Effector memory CD8-positive, alpha-beta T cell (primary cell): ENCODE measurements at places on chromosomes 7 and 10.

DNA sequence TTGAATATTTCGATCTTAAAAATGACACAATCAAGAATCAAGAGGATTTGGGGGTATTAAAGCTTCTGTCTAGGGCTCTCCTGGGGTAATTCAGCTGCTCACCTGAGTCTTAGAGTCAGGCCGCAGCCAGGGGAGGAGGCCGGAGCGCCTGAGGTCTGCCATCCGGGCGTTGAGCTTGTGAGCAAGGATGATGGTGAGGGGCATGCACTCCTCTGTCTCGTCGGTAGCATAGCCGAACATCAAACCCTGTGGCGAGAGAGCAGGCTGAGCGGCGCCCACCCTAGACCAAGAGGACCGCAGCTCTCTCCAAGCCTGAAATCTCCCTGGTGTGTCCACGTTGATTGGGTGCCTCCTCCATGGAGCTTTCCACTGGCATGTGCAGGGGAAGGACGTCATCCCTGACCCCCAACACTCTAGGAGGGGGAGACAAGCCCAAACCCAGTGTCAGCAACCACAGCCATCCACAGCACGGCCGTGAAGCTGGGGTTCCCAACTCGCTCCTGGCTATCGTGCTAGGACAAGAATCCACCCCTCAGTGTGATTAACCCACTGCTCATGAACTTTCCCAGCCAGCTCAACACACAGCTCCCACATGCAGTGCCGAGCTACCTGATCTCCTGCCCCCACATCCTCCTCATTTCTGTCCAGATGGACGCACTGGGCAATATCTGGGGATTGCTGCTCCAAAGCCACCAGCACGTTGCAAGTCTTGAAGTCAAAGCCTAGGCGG lies 9.2 kb downstream of the MAT1A start:
- DNase-seq = no peak

- peak; percentile 55 for DNase-seq
Observed at GRCh38 chr10:110356628-110357245, 52.0 kb upstream of the SMNDC1 start.

DNA sequence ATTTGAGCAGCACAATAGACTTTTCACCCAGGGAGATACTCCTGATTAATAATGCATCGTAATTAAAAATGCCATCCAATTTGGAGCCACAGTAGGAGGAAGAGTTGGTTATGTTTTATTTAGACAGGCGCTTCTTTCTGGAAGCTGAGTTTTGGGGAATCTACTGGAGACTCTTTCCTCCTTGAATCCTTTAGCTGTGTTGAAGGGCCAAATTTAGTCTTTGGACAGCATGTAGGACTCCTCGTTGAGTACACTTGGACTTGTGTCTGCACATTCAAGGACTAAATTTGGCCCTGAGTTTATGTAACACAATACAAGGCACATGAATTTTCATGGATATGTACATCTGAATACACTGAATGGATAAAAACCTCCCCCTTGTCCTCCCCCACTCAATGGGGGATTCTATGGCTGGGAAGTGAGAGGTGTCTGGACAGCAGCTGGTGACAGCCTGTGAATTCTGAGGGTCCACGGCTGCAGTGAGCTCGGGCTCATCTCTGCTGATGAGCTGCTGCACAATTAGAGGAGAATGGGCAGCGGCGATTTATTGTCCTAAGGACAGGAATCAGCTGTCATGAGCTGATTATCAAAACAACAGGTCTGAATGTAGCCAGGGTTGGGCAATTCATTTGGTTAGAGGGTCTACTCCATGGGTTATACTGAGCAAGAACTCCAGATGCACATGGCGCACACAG lies 95.2 kb downstream of the PRTFDC1 start:
- no peak for DNase-seq

DNA sequence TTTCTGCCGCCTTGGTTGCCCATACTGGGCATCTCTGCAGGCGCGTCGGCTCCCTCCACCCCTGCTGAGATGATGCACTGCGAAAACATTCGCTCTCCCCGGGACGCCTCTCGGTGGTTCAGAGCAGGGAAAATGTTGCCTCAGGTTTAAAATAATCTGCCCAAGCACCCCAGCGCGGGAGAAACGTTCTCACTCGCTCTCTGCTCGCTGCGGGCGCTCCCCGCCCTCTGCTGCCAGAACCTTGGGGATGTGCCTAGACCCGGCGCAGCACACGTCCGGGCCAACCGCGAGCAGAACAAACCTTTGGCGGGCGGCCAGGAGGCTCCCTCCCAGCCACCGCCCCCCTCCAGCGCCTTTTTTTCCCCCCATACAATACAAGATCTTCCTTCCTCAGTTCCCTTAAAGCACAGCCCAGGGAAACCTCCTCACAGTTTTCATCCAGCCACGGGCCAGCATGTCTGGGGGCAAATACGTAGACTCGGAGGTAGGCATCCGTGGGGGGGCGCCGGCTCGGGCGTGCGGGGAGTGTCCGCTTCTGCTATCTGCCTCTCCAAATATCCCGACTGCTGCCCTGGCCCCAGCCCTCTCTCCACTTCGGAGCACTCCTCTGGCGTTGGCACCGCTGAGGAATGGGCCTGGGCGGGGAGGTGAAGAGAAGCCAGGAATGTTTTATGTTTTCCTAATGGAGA lies at the start of gene CAV1:
CAV1 (plus strand) TSS at position 428 of the 689 bp plus-strand sequence; CDS start at position 455, 27 bp downstream.
- peak; percentile 35 for DNase-seq

DNA sequence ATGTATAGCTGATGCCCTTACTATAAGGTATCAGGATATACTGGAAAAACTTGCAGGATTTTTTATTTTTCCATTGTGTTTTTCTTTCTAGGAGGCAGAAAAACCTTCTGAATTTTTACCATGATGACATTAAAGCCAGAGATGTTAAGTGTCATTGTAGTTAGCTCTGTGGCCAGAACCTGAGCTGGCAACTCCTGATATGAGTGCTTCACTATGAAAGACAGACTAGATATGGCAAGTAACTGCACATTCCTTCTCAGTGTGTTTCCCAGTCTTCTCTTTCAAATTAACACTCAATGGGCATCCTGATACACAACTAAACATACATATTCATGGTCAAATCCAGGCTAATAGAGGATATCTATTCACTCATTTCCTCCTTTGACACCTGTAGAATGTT lies 166.2 kb downstream of the CTTNBP2 start:
- DNase-seq = no peak

DNA sequence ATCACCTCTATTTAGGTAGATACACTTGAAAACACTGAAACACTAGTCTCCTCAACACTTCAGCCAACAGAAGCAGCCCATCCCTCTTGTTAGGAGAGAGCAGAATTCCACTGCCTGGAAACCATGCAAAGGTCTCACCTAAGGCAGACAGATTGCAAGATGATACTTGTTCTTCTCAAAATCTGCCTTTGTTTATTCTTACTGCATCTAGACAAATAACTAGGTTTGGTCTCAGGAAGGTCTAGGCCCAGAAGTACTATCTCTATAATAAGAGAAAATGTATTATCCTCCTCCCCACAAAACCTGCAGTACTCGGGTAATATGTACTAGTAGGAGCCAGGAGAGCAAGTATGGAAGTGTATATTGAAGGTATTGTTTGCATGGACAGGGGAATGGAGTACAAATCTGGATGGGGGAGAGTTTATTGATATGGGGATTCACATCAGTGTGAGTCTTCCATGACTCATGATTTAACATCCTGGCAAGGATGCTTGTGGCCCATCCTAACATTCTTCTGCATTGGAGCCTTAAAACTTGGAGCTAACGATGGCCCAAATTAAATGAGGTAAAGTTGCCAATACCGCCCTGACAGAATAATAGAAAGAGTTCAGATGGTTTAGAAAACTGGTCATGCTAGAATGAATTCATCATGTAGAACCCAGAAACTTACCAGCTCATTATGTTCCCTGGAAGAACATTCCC lies 109.2 kb downstream of the EPC1 start:
- no peak for DNase-seq

- no peak for DNase-seq
Observed at GRCh38 chr10:24674892-24675632, 48.6 kb downstream of the ARHGAP21 start.

- no peak for DNase-seq
Observed at GRCh38 chr10:1549591-1550290, 187.6 kb downstream of the ADARB2 start.

GRCh38 chr10:58998924-58999713 lies 177.3 kb upstream of the PHYHIPL start:
- DNase-seq = no peak

GRCh38 chr7:50147951-50148808 lies 55.1 kb upstream of the ZPBP start:
- no peak for DNase-seq

DNA sequence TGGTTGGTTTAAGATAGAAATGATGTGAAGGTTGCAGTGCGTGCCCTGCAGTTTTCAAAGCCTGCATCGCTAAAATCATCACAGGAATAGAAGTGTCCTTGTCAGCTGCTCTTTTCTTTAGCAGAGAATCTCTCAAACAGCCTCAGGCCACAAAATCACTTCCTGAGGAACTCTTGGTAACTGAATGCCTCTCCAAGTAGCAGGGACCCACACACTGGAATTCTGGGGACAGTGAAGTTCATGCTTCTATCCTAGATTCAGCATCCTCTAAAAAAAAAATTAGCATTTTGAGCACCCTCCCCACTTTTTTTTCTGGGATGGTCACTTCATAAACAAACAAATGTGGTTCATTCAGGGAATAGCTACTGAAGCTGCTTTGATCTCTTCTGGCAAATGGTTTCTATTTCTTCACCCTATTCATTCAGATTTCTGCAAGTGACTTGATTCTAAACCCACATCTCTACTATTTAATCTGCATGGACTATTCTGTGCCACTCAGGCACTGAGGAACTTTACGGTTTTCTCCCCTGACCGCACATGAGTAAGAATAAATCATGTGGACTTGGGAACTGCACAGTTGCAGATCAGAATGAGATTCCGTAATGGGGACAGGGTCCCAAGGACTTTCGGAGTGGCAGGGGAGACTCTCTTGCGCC lies 306.9 kb downstream of the FRMD4A start:
- no peak for DNase-seq
